Activated CD4-positive, alpha-beta T cell treated with anti-CD3 and anti-CD28 coated beads, Interleukin-2, amount 10 ng/mL, durations not matched to agents 7 days and 5 days (primary cell): ENCODE measurements at places on chromosomes 2 and 18. TPM values are rescaled to one million over a fixed set of nuclear protein-coding genes. Genes with fewer than 3 reads are reported as not detected.

The REG3G gene
- total RNA-seq = not detected

The GAL3ST2 gene
- not detected for total RNA-seq

The RBFA gene
- 25.0 TPM for total RNA-seq

The ERLEC1 gene
- 23.2 TPM for total RNA-seq

The DNAJC5G gene
- not detected for total RNA-seq

The FSIP2 gene
- 0.17 TPM for total RNA-seq

The PDE11A gene
- not detected for total RNA-seq

The MCEE gene
- total RNA-seq = 13.5 TPM

The RGPD4 gene
- total RNA-seq = 0.02 TPM

The FIGN gene
- total RNA-seq = not detected

The ZSWIM2 gene
- total RNA-seq = not detected

The COBLL1 gene
- total RNA-seq = not detected

The IL1R2 gene
- 0.50 TPM for total RNA-seq

The CCL20 gene
- total RNA-seq = 0.37 TPM

The CCBE1 gene
- not detected for total RNA-seq

The CCDC85A gene
- not detected for total RNA-seq

The PROKR1 gene
- not detected for total RNA-seq
